B cell (primary cell): ENCODE measurements at places on chromosomes 11 and 22. TPM values are rescaled to one million over a fixed set of nuclear protein-coding genes. Genes with fewer than 3 reads are reported as not detected.

Gene MRGPRE
- polyA plus RNA-seq: not detected in 2 replicates

Gene PVALB
- not detected in 2 replicates for polyA plus RNA-seq

Gene TEX54
- polyA plus RNA-seq: not detected in 2 replicates

Gene C11orf52
- polyA plus RNA-seq: not detected in 2 replicates

Gene NOX4
- not detected in 2 replicates for polyA plus RNA-seq

Gene DBX1
- not detected in 2 replicates for polyA plus RNA-seq

Gene PGA5
- not detected in 2 replicates for polyA plus RNA-seq

Gene C11orf97
- polyA plus RNA-seq: not detected in 2 replicates

Gene TRIM29
- polyA plus RNA-seq: not detected in 2 replicates

Gene OR52A5
- not detected in 2 replicates for polyA plus RNA-seq

Gene MS4A3
- polyA plus RNA-seq: not detected in 2 replicates

Gene LRRN4CL
- 0.03 TPM in 1 of 2 replicates, not detected in the other for polyA plus RNA-seq

Gene MED19
- 9.3 and 10.1 TPM in 2 replicates for polyA plus RNA-seq

Gene FGF4
- not detected in 2 replicates for polyA plus RNA-seq

Gene ME3
- polyA plus RNA-seq: 1.3 and 2.7 TPM in 2 replicates

Gene P2RY6
- polyA plus RNA-seq: 0.04 TPM in 1 of 2 replicates, not detected in the other

Gene CPT1B
- polyA plus RNA-seq: 109 and 142 TPM in 2 replicates

Gene OR56B4
- polyA plus RNA-seq: not detected in 2 replicates

Gene LRRC32
- polyA plus RNA-seq: 0.60 and 2.4 TPM in 2 replicates

Gene PRMT3
- 6.0 and 8.0 TPM in 2 replicates for polyA plus RNA-seq

Gene OR5B17
- polyA plus RNA-seq: not detected in 2 replicates

Gene APOBEC3B
- 1.5 and 2.4 TPM in 2 replicates for polyA plus RNA-seq

Gene DGAT2
- 4.6 and 5.8 TPM in 2 replicates for polyA plus RNA-seq

Gene TTC38
- polyA plus RNA-seq: 10.3 and 10.8 TPM in 2 replicates

Gene KCNJ1
- polyA plus RNA-seq: not detected in 2 replicates

Gene CASP1
- 17.7 and 28.4 TPM in 2 replicates for polyA plus RNA-seq

Gene TRIM49
- not detected in 2 replicates for polyA plus RNA-seq

Gene RIC3
- polyA plus RNA-seq: 62.4 and 72.4 TPM in 2 replicates

Gene SULT4A1
- not detected in 2 replicates for polyA plus RNA-seq

Gene NPAS4
- polyA plus RNA-seq: not detected in 2 replicates

Gene SELENOM
- 29.9 and 43.3 TPM in 2 replicates for polyA plus RNA-seq

Gene GAL3ST1
- 0.50 and 0.70 TPM in 2 replicates for polyA plus RNA-seq

Gene CDCA5
- 1.1 and 1.3 TPM in 2 replicates for polyA plus RNA-seq
